ENCODE measurements at places on chromosomes 6 and 20.

GRCh38 chr6:29488874-29489273 is 1.1 kb upstream of the MAS1L start:
- no peak for DNase-seq

DNA sequence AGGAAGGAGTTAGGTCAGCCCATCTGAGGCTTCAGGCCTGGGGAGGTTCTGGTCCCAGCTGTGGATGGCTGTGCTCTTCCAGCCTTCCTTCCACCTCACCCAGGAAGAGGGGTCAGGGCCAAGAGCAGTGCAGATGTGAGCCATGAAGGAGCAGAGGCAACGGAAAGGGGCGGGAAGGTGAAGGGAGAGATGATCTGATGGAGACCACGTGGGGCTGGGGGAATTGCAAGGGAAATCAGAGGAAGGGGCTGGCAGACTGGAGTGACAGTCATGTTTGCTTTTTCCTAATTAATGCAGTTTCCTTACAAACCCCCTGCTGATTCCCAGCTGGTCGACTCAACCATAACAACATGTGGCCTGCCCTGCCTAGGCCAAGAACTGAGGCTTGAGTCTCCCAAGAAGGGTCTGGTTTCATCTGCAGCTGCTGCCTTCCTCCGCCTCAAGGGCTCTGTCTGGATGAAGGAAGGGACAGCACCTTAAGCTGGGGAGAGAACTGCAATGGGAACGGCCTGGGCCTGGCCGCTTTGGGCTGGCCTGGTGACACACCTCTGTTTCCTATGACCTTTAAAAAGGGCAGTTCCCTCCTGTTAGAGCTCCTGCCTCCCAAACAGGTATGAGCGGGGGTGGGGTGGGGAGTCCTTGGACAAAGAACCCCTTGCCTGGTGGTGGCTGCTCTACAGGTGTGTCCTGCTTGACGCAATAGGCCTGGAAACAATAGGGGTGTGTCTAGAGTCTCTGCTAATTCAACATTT is 7.8 kb upstream of the MRPS18A start:
- no peak for DNase-seq

- no peak for DNase-seq
Observed at GRCh38 chr6:157974967-157975366, 6.7 kb upstream of the SYNJ2 start.

DNA sequence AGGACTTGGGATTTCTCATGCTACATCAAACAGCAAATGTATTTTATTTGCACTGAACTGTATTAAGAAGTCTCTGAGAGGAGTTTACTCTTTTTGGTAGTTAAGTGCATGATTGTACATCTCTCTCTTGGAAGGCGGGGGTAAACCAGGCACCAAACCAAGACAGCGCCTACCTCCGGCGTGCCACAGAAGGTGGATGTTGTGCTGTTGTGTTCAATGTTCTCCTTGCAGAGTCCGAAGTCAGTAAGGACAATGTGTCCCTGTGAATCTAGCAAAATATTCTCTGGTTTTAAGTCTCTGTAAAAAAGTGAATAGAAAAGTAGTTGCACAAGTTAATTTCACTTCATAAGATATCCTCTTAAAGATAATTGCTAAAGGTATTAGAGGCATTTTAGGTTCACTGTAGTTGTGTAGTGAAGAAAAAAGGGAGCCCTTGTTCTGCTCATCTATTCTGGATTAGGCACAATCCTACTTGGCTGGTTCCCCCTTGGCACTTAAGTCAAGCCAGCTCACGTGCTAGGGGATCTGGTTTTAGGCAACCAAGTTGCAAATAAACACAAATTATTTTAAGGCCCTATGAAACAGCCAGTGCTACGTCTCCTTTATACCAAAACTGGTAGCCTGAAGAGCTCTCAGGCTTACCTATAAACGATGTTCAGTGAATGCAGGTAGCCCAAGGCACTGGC is 119.7 kb upstream of the SLC2A12 start:
- no peak for DNase-seq

DNA sequence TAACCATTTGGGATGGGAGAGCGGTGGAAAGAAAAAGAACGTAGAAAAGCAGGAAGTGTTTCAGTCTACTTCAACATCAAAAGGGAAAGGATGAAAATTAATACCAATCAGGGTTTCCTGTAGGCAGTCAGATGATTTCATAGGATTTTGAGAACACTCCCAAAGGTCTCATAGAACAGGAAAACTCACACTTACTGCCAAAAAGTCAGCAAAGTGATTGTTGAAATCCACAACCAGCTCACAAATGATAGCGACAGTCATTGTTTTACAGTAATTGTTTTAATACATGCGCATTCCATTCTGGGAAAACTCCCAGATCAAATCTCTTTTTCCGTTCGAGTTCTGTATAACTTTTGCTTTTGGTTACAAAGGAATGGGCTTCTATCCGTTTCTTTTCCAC is 5.3 kb upstream of the CNKSR3 start:
- no peak for DNase-seq

DNA sequence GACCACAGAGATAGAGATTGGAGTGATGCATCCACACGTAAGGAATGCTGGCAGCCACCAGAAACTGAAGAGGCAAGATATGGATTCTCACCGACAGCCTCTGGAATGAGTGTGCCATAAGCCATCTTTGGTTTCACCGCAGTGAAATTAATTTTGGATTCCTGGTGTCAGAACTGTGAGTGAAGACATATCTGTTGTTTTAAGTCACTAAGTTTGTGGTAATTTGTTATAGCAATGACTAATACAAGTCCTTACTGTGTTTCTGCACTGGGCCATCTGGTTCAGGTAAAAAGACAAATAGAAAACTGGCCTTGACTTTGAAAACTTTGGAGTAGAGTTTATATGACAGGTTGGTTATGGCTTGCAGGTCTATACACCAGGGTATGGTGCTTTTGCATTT is 261.9 kb downstream of the PHF3 start:
- DNase-seq: peak; percentile 62

GRCh38 chr20:31858760-31859083 is 11.6 kb downstream of the DUSP15 start:
- no peak for DNase-seq

GRCh38 chr6:4788953-4789584 is 12.9 kb downstream of the CDYL start:
- no peak for DNase-seq

DNA sequence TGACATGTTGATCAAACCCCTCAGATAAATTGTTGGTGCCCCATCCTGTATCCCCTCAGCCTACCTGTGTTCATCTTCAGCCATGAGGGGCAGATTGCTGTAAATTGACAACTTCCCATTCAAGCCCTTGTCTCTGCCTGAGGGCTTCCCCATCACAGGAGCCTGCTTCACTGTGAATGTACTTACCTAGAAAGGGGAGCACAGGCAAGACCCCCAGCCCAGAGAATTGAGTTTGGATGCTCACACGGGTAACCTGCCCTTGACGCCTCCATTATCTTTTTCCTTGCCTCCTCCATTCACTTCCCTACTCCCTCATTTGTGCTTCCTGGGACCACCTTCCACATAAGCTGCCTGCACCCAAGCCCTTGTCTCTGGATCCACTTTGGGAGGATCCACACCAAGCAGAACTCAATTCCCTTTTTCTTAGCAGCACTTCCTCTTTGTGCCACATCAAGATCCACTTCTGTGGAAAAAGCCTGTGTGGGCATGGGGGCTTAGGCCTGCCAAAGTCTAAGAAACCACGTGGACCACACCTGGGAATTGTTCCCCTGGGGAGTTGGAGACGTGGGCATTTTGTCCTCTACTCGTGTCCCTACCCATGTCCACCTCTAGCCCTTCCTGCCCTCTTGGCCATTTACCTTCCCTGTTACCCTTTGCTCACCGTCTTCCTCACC is 103.4 kb upstream of the FOXA2 start:
- no peak for DNase-seq

DNA sequence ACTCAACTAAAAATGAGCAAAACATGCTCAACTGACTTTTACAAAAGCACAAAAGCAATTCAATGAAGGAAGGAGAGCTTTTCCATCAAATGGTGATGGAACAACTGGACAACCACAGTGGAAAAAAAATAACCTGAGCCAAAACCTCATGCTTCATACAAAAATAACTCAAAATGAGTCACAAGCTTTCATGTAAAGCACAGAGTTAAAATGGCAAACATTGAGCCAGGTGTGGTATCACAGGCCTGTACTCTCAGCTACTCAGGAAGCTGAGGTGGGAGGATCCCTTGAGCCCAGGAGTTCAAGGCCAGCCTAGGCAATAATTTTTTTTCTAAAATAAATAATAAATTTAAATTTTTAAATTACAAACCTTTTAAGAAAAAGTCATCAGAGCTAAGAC is 18.4 kb upstream of the HLA-G start:
- no peak for DNase-seq

DNA sequence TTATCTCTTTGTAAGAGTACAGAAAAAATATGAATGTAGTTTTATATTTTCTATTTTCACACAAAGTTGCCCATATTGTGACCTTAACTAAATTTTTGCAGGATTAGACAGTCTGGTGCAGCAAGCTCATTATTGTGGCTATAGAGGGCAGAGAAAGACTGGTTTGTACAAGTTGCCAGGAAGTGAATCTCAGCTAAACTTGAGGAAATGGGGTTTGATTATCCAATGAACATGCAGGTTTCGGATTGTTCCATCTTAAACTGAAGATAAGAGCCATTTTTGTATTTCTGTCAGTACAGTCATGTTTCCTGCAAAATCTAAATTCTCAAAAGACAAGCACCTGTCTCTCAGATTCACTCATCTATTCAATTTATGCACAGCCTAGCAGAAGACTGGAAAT is 390.9 kb downstream of the MMUT start:
- no peak for DNase-seq

DNA sequence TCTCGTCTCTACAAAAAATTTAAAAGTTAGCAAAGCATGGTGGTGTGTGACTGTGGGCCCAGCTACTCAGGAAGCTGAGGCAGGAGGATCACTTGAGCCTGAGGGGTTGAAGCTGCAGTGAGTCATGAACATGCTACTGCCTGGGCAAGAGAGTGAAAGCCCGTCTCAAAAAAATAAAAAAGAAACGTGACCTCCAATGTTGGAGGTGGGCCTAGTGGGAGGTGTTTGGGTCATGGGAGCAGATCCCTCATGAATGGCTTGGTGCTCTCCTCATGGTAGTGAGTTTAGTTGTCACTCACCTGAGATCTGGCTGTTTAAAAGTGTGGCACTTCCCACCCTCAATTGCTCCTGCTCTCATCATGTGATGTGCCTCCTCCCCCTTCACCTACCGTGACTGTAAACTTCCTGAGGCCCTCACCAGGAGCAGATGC is 24.3 kb downstream of the RBL1 start:
- no peak for DNase-seq

DNA sequence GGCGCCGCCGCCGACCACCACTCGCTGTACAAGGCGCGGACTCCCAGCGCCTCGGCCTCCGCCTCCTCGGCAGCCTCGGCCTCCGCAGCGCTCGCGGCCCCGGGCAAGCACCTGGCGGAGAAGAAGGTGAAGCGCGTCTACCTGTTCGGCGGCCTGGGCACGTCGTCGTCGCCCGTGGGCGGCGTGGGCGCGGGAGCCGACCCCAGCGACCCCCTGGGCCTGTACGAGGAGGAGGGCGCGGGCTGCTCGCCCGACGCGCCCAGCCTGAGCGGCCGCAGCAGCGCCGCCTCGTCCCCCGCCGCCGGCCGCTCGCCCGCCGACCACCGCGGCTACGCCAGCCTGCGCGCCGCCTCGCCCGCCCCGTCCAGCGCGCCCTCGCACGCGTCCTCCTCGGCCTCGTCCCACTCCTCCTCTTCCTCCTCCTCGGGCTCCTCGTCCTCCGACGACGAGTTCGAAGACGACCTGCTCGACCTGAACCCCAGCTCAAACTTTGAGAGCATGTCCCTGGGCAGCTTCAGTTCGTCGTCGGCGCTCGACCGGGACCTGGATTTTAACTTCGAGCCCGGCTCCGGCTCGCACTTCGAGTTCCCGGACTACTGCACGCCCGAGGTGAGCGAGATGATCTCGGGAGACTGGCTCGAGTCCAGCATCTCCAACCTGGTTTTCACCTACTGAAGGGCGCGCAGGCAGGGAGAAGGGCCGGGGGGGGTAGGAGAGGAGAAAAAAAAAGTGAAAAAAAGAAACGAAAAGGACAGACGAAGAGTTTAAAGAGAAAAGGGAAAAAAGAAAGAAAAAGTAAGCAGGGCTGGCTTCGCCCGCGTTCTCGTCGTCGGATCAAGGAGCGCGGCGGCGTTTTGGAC is 2.0 kb downstream of the SOX4 start:
- no peak for DNase-seq

DNA sequence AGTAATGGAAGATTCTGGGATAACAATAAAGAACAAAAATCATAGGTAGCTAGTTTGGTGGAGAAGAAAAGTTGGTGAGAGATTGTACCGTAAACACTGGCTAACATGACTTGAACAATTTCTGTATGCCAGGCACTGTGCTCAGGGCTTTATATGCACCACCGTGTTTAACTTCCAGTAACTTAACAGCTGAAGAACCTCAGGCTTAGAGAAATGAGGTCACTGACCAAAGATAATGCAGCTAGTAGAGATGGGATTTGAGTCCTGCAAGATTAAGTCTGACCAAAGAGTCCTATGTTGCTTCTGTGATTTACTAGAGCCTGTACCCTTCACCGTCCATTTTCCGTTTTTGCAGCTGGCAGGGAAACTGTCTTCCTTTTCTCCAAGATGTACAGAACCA is 2.7 kb downstream of the CSTF1 start:
- DNase-seq: no peak

DNA sequence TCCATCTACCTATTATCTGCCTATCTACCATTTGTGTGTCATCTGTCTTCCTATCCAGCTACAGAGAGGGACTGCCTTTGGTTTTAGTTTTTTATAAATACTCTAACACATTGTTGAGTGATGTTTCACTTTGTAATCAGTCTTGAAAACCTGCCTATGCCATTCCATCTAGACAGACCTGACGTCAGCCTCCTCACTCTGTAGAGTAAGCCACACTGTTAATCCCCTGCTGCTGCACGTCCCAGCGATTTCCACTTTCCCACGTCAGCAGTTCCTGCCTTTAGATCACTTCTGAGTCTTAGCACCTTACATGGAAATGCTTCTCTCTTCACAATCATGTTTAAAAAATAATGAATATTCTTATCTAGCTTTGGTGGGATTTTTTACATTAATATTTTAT is 54.8 kb downstream of the PLG start:
- no peak for DNase-seq

GRCh38 chr20:1209447-1210387 is 6.5 kb downstream of the C20orf202 start:
- DNase-seq: no peak

DNA sequence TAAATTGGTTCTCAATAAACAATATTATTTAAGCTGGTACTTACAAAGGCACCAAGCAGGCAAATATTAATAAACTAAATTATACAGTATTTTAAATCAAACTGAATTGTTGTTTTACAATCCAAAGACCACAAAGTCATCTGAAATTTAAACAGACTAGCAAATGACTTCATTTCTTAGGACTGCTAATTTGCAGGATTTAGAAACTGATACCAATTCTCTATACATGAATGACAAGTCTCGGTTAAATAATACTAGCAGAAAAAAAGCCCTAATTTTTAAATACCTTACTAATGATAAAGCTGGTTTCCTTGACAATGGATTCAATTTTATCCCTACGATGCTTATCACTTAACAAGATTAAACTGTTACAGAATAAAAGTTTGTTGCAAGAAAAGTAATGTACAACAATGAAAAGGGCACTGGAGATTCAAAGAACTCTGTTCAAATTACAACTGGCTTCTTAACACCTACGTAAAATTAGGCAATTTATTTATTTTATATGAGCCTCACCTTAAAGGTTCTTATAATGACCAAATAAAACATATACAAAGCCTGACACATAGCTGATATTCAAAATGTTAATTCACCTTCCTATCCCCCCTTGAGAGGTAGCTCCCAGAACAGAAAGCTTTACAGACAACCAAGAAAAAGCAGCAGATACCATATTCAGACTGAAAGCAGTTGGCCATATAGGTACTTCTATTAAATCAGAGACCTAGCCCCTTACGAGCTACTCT is 33.1 kb downstream of the HBS1L start:
- no peak for DNase-seq

Measured in non-pigmented ciliary epithelial cell (primary cell).